CD4-positive, alpha-beta T cell (primary cell): ENCODE measurements at places on chromosomes 5 and 9.

DNA sequence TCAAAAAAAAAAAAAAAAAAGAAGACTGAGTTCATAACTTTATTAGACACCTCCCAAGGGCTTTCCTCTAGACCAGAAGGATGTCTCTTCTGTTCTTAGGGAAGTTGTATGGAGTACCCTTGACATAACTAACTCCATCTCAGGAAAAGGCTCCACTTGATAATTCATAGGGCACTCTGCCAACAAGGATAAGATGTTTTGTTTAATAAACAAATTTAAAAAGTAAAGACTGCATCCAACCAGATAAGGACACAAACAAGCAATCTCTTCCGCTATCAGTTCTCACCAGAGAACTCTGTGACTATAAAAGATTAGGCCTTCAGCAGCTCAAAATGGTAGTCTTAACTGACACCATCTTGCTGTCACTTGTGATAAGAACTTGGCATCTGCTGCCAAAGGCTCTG, 65.8 kb downstream of the SFXN1 start:
- no peak for DNase-seq

GRCh38 chr5:74334062-74334761, 306.3 kb downstream of the ENC1 start:
- DNase-seq = no peak

DNA sequence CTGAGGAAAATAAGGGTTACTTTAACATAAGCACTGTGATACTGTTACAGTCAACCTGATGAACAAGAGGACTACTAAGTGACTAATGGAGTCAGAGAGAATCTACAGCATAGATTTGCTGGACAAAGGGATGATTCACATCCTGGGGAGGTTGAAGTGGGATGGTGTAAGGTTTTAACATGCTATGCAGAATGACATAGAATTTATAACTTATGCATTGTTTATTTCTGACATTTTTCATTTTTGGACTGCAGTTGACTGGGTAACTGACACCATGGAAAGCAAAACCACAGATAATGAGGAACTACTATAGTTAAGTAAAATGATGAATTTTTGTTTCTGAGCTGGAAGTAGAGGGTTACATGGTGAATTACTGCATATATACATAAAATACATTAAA, 389.2 kb downstream of the MAT2B start:
- no peak for DNase-seq

GRCh38 chr9:110291921-110292557, 35.7 kb upstream of the TXN start:
- DNase-seq = no peak

- no peak for DNase-seq
Measured at GRCh38 chr5:152271420-152271819, 133.7 kb downstream of the NMUR2 start.

- DNase-seq = no peak
Measured at GRCh38 chr5:173056783-173057061, 570 bp downstream of the CREBRF start.

DNA sequence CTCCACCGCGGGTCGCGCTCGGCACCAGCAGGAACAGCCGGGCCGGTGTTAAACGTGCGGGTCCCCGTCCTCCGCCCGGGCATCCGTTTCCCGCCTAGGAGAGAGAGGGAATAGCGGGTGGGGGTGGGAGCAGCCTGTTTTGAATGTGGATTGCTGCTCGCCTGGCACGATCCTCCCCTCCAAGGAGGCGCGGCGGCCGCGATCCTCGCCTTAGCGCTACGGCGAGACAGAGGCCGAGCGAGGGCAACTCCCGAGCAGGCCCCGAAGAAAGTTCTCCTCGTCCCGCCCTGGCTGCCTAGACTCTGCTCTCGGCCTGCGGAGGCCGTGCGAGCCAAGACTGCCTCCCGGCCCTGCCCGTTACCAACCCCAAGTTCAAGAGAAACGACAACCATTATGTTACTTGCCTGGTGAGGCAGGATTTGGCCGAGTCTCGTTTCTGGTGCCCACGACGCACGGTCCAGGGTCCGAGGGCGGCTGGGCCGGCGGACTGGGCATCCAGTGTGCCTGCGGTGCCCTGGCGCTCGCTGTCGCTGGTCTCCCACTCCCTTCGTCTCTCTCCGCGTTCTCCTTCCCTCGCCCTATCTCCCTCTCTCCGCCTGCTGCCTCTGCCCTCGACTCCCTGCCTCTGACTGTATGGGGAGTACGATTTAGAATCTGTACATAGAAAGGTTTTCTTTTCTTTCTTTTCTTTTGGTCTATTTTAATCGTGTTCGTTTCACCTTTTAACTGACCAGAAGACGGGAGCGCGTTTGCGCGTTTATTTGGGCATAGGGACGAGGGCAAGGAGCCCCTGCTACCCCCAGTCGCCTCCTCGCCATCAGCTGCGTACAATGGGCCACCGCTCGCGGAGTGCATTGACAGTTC, 724 bp downstream of the NR2F1-AS1 start:
- DNase-seq = peak; percentile 39

GRCh38 chr9:81479573-81479972, 209.8 kb downstream of the TLE1 start:
- no peak for DNase-seq

GRCh38 chr5:53965459-53965858, 344.9 kb downstream of the ARL15 start:
- DNase-seq = no peak

DNA sequence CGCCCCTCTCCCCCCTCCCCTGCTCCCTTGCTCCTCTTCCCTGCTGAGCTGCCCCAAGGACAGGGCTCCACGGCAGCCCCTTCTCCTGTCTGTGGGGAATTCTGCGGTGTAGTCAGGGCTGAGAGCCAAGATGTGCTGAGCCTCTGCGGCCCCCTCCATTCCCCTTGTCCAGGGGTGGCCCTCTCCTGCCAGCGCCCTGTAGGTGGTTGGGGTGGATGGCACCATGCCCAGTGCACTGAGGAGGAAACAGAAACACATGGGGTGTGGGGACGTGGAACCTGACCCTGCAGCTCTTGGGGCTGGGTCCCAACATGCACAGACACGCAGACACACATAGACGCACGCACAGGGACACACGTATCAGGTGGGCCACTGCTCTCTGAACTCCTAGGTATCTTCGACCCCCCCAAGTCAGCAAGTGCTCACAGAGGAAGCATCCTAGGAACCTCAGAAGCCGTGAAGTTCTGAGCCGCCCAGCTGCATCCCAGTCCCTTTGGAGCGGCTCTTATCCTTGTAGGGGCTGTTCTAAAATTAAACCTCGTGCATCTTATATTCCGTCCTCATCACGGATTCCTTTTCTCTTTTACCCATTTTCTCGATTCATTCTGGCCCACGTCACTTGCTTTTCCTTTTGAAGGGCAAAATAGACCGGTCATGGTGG, 64.8 kb downstream of the HMCN2 start:
- no peak for DNase-seq

- DNase-seq = no peak
Measured at GRCh38 chr5:65907135-65907534, 19.2 kb upstream of the ERBIN start.

- DNase-seq = no peak
Measured at GRCh38 chr9:110135846-110136245, 72.1 kb downstream of the C9orf152 start.

GRCh38 chr9:74942801-74943200, 9.9 kb downstream of the C9orf40 start:
- no peak for DNase-seq

DNA sequence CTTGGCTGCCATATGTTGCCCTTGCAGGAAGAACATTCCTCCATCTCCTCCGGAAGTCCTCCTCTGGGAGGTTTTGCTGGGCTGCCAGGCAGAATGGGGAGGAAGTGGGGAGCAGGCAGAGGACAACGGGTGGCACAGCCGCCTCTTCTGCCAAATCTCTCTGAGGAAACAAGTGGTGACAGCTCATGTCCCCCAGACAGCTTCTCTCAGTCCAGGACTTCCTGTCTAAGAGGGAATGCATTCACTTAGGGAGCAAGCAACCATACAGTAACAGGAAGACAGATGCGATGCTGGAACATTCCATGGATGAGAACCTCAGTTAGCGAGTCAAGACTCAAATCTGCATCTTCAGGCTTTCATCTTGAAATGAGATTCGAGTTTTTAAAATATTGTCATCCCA, 701.0 kb downstream of the SEMA5A start:
- DNase-seq = no peak

DNA sequence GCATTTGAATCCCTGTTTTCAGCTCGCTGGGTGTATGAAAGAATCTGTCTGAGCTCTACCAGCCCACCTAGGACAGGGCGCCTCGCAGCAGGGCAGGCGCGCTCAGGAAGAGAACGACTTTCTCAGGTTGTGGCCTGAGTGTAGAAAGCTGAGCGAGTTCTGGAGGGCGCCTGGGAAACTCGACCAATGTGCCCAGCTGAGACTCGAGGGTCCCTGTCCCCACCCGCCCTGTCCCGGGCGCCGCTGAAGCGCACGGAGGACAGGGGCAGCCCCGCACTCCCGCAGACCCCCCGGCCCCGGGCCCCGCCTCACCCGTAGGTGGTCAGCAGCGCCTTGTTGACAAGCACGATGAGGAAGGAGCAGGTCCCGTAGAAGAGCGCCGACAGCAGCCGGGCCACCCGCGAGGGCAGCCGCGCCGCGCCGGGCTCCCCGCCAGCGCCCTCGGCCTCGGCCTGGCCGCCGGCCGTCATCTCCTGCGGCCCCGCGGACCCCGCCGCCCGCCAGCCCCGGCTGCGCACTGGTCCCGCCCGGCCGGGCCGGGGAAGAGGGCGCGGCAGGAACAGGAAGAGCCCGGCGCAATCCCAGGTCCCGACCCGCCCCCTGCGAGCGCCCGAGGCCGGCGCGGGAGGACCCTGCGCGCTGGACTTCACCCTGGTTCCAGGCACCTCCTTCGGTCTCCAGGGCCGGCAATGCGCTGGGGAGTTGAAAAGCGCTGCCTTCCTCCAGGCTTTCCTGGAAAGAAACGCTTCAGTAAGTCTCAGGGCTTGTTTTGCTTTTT, at the start of gene SLC35D2:
TSS of gene SLC35D2 (minus strand) at position 547 of the 778 bp plus-strand sequence. CDS start at position 470, 77 bp downstream.
- DNase-seq = peak; percentile 4

DNA sequence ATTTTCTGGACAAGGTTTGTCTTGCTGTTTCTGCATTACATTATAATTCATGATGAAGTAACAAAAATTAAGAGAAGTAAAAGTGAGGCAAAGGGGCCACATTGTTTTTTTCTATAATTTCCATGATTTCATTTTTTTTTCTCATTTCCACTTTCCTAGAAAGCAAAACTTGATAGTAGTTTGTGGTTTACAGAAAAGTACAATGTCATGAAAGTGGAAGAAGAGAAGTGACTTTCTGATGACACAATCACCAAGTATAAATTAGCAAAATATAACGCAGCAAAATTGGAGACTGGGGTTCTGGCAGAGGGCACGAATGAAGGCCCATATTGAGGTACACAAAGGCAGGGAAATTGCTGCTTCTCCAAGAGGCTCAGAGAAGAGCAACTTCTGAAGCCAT, 5.0 kb upstream of the IFNA14 start:
- DNase-seq = no peak

- no peak for DNase-seq
Measured at GRCh38 chr9:2889023-2889422, 45.1 kb upstream of the PUM3 start.

DNA sequence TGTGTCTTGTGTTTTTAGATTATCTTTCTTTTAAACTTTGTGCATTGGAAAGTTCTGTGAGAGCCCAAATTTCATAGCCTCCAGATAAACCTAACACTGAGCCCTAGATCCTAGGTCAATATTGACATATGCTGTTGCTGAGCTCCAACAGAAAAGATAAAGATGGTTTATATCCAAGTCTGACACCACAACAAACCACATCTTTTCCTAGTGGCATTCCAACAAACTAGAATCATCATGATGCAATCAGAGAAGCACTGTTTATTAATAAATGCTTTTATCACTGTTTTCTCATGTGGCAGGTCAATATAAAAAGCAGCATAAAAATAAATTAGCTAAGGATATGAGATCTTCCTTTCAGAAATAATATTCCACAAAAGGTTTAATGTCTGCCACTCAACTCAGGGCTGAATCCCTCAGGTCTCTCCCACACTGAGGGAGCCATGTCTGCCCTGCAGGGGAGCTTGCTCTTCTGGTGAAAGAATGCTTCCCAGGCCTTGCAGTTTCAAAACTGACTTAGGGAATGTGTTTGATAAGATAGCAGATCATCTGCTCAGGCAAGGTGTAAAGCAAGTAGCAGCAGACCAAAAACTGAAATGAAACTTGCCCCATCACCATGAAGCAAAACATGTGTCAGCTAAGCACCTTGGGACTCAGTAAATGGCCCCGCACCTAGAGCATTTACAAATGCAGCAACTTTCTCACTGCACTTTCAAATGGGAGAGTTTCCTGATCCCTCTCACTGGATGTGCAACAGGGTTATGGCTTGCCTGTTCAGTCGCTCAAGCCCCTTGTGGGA, 493.0 kb downstream of the AGTPBP1 start:
- DNase-seq = no peak

DNA sequence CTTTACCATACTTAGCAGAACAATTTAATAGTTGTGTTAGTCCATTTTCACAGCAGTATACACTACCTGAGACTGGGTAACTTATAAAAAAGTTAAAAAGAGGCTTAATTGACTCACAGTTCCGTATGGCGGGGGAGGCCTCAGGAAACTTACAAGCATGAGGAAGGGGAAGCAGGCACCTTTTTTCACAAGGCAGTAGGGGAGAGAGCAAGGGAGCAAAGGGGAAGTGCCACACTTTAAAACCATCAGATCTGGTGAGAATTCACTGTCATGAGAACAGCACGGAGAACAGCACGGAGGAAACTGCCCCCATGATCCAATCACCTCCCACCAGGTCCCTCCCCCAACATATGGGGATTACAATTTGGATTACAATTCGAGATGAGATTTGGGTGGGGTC, 269.9 kb downstream of the MTRR start:
- DNase-seq = no peak

GRCh38 chr9:33103501-33104281, 27.2 kb upstream of the SMU1 start:
- no peak for DNase-seq

DNA sequence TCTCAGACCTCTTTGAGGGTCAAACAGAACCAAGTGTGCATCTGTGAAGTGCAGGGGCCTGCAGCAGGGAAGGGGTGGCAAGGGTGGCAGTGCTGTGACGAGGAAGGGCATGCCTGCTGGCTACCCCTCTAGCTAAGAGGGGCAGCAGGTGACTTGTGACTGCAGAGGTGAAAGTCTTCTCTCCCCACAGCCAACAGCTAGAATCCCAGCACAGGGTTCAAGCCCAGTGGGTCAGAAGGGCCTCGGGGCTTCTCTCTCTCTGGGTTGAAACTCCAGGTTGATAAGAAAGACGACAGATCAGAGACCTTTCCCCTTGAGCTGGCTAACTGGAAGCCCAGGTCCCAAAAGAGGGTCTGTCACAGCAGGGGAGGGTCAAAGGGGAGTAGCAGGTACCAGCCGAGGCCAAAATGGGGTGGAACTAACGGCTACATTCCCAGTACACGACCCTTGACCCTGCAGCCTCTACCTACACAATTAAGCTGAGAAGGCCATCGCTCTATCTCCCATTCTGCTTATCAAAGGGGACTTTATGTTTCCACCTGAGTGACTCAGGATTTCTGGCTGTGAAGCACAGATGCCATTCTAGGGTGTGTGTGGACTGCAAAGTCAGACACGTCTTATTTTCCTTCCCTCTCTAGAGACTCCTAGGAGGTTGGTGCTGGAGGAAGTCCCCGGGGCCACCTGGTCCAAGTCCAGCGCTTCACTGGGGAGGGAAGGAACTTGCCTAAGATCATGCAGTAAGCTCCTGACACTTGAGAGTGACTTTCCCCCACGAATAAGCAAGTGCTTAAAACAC, 14.6 kb downstream of the ANKS6 start:
- no peak for DNase-seq
